ENCODE measurements at places on chromosomes 7 and 10. TPM values are rescaled to one million over a fixed set of nuclear protein-coding genes. Genes with fewer than 3 reads are reported as not detected.

Gene TMEM273
- total RNA-seq = 16.6 TPM

Gene UTF1
- total RNA-seq = not detected

Gene PGAM2
- total RNA-seq = not detected

Gene SUN3
- total RNA-seq = not detected

Gene SPDYE18
- total RNA-seq = not detected

- H3K27me3 ChIP-seq = no peaks in the 10 kb centered on the region
- no peak overlapping the region for H3K27ac ChIP-seq
- no peak overlapping the region for H3K4me3 ChIP-seq
- H3K4me1 ChIP-seq = no peaks in the 10 kb centered on the region
- DNase-seq = no peak
- no peaks in the 10 kb centered on the region for H3K36me3 ChIP-seq
Observed at GRCh38 chr10:106520698-106521097, 643.8 kb downstream of the SORCS1 start.

GRCh38 chr7:78487464-78487863 is 688.9 kb downstream of the PHTF2 start:
- H3K36me3 ChIP-seq = no peaks in the 10 kb centered on the region
- no peaks in the 10 kb centered on the region for H3K27me3 ChIP-seq
- DNase-seq = no peak
- H3K27ac ChIP-seq = no peak overlapping the region

DNA sequence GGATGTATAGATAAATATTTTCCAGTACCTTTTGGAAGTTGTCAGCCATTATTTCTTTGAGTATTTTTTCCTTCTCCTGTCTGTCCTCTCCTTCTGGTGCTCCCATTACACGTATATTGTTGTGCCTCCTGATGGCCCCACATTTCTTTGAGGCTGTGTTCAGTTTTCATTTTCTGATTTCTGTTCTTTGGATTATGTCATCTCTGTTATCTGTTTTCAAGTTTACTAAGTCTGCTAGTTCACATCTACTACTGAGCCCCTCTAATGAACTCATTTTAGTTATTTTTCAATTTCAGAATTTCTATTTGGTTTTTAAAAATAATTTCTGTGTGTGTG is 16.3 kb downstream of the RBM33 start:
- peaks cover 30% of the 10 kb centered on the region for H3K36me3 ChIP-seq
- peak overlapping the region; percentile 91 for H3K27ac ChIP-seq
- peak overlapping the region; percentile 39 for H3K4me3 ChIP-seq
- peaks cover 81% of the 10 kb centered on the region for H3K4me1 ChIP-seq
- DNase-seq = no peak

DNA sequence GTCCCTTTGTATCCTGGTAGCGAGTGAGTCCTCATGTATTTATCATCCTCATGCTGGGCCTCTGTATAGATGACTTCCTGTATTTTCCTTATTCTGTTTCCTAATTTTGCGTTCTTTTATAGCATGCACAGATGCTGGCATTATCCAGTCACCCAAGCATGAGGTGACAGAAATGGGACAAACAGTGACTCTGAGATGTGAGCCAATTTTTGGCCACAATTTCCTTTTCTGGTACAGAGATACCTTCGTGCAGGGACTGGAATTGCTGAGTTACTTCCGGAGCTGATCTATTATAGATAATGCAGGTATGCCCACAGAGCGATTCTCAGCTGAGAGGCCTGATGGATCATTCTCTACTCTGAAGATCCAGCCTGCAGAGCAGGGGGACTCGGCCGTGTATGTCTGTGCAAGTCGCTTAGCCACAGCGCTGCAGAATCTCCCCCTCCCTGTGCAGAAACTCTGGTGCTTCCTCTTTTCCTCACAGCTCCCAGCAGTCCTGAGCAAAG is 183.1 kb upstream of the PRSS58 start:
- no peak overlapping the region for H3K4me3 ChIP-seq
- no peaks in the 10 kb centered on the region for H3K27me3 ChIP-seq
- H3K36me3 ChIP-seq = no peaks in the 10 kb centered on the region
- H3K27ac ChIP-seq = no peak overlapping the region
- peak; percentile 20 for DNase-seq

DNA sequence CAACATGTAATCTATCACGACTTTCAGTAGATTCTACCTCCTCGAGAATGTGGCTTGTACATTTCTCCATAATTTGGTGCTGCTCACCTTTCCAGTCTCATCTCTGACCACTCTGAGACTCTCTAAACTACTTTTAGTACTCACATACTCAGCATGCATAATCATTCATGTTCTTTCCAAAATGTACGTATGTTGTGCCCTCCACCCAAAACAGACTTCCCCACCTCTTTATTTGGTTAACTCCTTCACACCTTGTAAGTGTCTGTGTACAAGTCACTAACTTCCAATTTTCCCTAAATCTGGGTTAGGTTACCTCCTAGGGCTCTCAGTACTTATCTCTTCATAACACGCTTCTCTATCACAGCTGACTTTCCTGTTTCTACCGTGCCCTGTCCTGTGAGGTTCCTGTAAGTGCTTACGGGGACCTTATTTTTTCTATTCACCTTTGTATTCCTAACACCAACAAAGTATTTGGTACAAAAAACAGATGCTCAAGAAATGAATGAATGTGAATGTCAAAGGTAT is 186.2 kb upstream of the MKLN1 start:
- DNase-seq = no peak
- peaks cover 2% of the 10 kb centered on the region for H3K4me1 ChIP-seq
- H3K27ac ChIP-seq = no peak overlapping the region
- H3K27me3 ChIP-seq = no peaks in the 10 kb centered on the region
- H3K4me3 ChIP-seq = no peak overlapping the region

- peaks cover 7% of the 10 kb centered on the region for H3K27me3 ChIP-seq
- no peak for DNase-seq
- H3K4me1 ChIP-seq = peaks cover 3% of the 10 kb centered on the region
- H3K36me3 ChIP-seq = no peaks in the 10 kb centered on the region
- no peak overlapping the region for H3K4me3 ChIP-seq
- H3K27ac ChIP-seq = no peak overlapping the region
Observed at GRCh38 chr10:86067436-86068050, 299.1 kb downstream of the GRID1 start.

GRCh38 chr10:58995058-58995596 is 181.3 kb upstream of the PHYHIPL start:
- no peak overlapping the region for H3K27ac ChIP-seq
- no peak for DNase-seq
- H3K4me1 ChIP-seq = no peaks in the 10 kb centered on the region
- peaks cover 4% of the 10 kb centered on the region for H3K27me3 ChIP-seq
- no peaks in the 10 kb centered on the region for H3K36me3 ChIP-seq

- H3K27me3 ChIP-seq = peaks cover 8% of the 10 kb centered on the region
- H3K27ac ChIP-seq = no peak overlapping the region
- no peak overlapping the region for H3K4me3 ChIP-seq
- H3K36me3 ChIP-seq = no peaks in the 10 kb centered on the region
- peak; percentile 26 for DNase-seq
Observed at GRCh38 chr10:23742368-23742767, 303.5 kb downstream of the OTUD1 start.

- no peaks in the 10 kb centered on the region for H3K36me3 ChIP-seq
- H3K27ac ChIP-seq = no peak overlapping the region
- no peak overlapping the region for H3K4me3 ChIP-seq
Observed at GRCh38 chr7:151725844-151726651, 150.9 kb downstream of the PRKAG2 start.

GRCh38 chr10:96387161-96387560 is 28.4 kb upstream of the OPALIN start:
- no peaks in the 10 kb centered on the region for H3K4me1 ChIP-seq
- no peak overlapping the region for H3K4me3 ChIP-seq
- H3K27ac ChIP-seq = no peak overlapping the region
- no peaks in the 10 kb centered on the region for H3K36me3 ChIP-seq

GRCh38 chr7:7349156-7349555 is 166.8 kb downstream of the C1GALT1 start:
- no peaks in the 10 kb centered on the region for H3K36me3 ChIP-seq
- no peak for DNase-seq
- H3K4me3 ChIP-seq = no peak overlapping the region

- no peak for DNase-seq
- H3K4me3 ChIP-seq = no peak overlapping the region
- no peaks in the 10 kb centered on the region for H3K27me3 ChIP-seq
- peaks cover 52% of the 10 kb centered on the region for H3K4me1 ChIP-seq
- peaks cover 56% of the 10 kb centered on the region for H3K36me3 ChIP-seq
- no peak overlapping the region for H3K27ac ChIP-seq
Observed at GRCh38 chr7:92763636-92764423, 72.5 kb downstream of the CDK6 start.

DNA sequence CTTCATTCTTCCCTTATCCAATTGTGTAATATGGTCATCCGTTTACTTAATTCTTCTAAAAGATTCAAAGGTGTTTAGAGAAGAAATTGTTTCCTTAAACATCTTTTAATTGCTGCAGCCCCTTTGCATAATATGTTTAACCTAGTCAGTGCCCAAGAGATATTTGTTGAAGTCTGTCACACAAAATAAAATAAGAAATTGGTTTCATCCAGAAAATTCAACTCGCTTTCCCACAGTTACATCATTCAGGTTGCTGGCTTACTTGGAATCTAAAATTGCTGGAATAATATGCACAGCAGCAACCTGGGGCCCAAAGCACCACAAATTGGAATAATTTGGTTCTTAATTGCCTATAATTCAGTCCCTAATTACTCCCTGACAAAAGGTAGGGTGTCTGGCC is 155.1 kb upstream of the ETV1 start:
- H3K27me3 ChIP-seq = no peaks in the 10 kb centered on the region
- H3K4me1 ChIP-seq = no peaks in the 10 kb centered on the region
- H3K4me3 ChIP-seq = no peak overlapping the region
- no peak for DNase-seq
- no peaks in the 10 kb centered on the region for H3K36me3 ChIP-seq
- no peak overlapping the region for H3K27ac ChIP-seq

- no peaks in the 10 kb centered on the region for H3K27me3 ChIP-seq
- no peak for DNase-seq
- H3K36me3 ChIP-seq = peaks cover 3% of the 10 kb centered on the region
- H3K4me3 ChIP-seq = no peak overlapping the region
- H3K4me1 ChIP-seq = no peaks in the 10 kb centered on the region
- H3K27ac ChIP-seq = no peak overlapping the region
Observed at GRCh38 chr10:21926358-21926925, 77.1 kb downstream of the DNAJC1 start.

GRCh38 chr10:77164616-77165311 is 472.8 kb downstream of the KCNMA1 start:
- H3K27ac ChIP-seq = no peak overlapping the region
- DNase-seq = no peak
- H3K27me3 ChIP-seq = peaks cover 24% of the 10 kb centered on the region
- no peaks in the 10 kb centered on the region for H3K4me1 ChIP-seq
- no peaks in the 10 kb centered on the region for H3K36me3 ChIP-seq

DNA sequence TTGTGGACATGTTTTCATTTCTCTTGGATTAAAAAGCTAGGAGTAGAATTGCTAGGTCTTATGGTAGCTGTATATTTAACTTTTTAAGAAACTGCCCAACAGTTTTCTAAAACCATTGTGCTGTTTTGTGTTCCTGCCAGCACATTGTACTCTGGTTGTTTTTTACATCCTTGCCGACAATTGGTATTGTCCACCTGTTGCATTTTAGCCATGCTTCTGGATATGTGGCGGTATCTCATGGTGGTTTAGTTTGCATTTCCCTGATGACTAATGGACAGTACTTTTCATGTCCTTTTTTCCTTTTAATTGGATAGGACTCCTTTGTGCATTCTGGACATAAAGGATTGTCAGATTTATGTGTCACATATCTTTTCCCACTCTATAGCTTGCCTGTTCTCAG is 45.5 kb downstream of the STK17A start:
- peaks cover 84% of the 10 kb centered on the region for H3K36me3 ChIP-seq
- H3K27ac ChIP-seq = peak overlapping the region; percentile 86
- H3K4me3 ChIP-seq = no peak overlapping the region
- no peak for DNase-seq

DNA sequence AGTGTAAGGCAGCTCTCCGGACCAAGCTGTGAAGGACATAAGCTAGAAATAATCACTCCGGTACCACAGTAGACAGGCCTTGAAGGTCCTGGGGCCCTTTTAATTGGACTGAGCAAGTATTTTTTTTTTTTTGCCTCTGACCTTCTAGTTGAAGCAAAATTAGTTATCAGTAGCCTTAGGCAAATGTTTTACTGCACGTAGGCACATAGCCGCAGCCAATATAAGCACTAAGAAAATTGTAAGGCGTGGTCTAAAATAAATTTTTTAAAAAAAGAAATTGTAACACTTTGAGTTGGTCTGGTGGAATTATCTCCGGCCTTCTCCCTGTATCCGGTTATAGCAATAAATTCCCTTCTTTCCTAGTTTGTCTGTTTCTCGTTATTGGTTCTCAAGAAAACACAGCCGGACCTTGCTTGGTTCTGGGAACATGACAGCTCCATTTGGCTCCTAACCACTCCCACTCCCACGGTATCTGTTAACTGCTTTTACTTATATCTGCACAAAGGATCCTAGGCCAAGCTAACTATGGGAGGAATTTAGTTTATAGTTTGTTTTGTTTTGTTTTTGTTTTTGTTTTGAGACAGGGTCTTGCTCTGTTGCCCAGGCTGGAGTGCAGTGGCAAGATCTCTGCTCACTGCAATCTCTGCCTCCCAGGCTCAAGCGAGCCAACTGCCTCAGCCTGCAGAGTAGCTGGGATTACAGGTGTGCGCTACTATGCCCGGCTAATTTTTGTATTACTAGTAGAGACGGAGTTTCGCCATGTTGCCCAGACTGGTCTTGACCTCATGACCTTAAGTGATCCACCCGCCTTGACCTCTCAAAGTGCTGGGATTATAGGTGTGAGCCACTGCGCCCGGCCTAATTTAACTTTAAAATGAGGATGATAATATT is 124.4 kb upstream of the KIF5B start:
- no peaks in the 10 kb centered on the region for H3K36me3 ChIP-seq
- H3K4me3 ChIP-seq = no peak overlapping the region
- H3K4me1 ChIP-seq = no peaks in the 10 kb centered on the region
- no peaks in the 10 kb centered on the region for H3K27me3 ChIP-seq
- no peak for DNase-seq

GRCh38 chr7:116686812-116687419 is 14.9 kb downstream of the MET start:
- H3K36me3 ChIP-seq = no peaks in the 10 kb centered on the region
- H3K27ac ChIP-seq = no peak overlapping the region
- H3K4me1 ChIP-seq = no peaks in the 10 kb centered on the region
- peaks cover 25% of the 10 kb centered on the region for H3K27me3 ChIP-seq

DNA sequence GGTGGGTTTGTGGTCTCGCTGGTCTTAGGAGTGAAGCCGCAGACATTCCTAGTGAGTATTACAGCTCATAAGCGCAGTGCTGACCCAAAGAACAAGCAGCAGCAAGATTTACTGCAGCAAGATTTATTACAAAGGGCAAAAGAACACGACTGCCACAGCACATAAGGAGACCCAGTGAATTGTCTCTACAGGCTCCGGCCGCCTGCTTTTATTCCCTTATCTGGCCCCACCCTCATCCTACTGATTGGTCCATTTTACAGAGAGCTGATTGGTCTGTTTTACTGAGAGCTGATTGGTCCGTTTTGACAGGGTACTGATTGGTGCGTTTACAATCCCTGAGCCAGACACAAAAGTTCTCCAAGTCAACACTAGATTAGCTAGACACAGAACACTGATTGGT is 82.1 kb downstream of the VIPR2 start:
- H3K27me3 ChIP-seq = peaks cover 2% of the 10 kb centered on the region
- H3K27ac ChIP-seq = no peak overlapping the region
- H3K4me3 ChIP-seq = no peak overlapping the region
- no peaks in the 10 kb centered on the region for H3K36me3 ChIP-seq

GRCh38 chr10:26468700-26469099 is 30.6 kb downstream of the APBB1IP start:
- H3K4me3 ChIP-seq = peak overlapping the region; percentile 49
- peak; percentile 71 for DNase-seq
- H3K36me3 ChIP-seq = peaks cover 50% of the 10 kb centered on the region
- H3K27me3 ChIP-seq = no peaks in the 10 kb centered on the region
- H3K27ac ChIP-seq = peak overlapping the region; percentile 73
- H3K4me1 ChIP-seq = peaks cover 82% of the 10 kb centered on the region
